ENCODE measurements at places on chromosomes 2 and 18.

DNA sequence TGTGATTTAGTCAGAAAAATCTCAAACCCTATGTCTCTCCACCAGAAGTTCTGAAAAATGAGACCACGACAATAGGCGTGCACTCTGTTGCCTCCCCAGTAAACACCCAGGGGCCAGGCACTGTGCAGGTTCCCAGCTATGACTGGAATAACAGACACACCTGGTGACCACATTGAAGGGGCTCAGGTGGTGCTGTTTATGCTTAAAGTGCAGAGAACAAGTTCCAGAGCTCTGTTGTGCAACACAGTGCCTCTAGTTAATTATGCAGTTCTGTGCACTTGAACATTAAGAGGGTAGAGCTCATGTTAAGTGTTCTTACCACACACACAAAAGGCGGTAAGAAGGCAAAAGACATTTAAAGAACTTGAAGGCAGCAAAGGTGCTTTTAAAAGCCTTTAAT, 52.6 kb upstream of the AFF3 start:
- DNase-seq, result no peak

DNA sequence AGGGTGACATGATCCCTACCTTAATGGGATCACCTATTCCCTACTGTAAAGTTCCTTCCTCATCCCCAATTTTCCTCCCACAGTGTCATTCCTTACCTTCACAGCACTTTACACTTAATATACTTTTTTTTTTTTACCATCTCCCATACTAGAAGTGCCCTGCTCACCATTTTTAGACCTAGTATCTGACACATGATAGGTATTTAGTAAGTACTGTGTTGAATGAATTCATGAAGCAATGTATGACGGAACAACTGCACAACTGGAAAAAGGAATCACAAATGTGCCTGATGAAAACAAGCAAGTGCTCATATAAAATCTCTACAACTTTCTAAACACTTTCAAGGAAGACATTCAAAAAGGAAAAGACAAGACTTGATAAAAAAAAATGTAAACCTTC, 77.0 kb upstream of the ST8SIA5 start:
- DNase-seq, result no peak

DNA sequence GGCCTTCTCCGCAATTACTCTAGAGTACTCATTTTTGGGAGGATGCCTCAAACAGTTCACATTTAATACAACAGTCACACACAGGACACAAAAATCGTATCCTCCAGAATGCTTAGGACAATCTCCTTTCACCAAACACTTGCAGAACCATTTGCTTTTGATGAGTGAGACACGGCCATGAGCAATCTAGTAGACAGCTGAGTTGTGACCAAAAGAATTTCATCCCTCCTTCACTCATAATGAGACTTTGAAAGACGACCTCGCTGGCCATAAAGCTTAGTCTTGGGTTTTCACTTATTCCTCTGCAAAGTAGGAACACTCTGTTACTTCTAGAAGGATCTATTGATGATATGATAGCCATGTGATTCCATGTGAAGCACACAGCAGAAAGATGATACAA, 87.5 kb upstream of the SLC35G4 start:
- DNase-seq, result no peak

DNA sequence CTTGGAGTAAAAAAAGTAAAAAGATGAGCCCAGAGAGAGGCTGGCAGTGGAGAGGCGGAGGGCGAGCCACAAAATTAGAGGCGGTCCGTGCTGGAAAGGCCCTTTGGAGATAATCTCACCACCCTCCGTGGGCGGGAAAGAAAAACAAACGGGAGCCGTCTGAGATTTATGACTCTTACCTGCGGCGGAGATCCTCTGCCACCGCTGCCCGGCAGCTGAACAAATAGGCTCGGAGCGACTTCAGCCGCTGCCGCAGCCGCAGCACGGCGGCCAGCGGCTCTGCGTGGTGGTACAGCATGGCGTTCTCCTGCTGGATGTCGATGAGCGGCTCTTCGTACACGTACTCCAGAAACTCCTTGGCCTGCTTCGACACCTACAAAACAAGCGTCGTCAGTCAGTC, 94.6 kb downstream of the PLEKHM3 start:
- no peak for DNase-seq

- DNase-seq, result no peak
Measured at GRCh38 chr2:118040891-118041290, 27.0 kb upstream of the CCDC93 start.

GRCh38 chr2:193349642-193350041, 1154.9 kb upstream of the TMEFF2 start:
- no peak for DNase-seq

GRCh38 chr2:233049194-233049761, 10.9 kb upstream of the INPP5D start:
- no peak for DNase-seq

DNA sequence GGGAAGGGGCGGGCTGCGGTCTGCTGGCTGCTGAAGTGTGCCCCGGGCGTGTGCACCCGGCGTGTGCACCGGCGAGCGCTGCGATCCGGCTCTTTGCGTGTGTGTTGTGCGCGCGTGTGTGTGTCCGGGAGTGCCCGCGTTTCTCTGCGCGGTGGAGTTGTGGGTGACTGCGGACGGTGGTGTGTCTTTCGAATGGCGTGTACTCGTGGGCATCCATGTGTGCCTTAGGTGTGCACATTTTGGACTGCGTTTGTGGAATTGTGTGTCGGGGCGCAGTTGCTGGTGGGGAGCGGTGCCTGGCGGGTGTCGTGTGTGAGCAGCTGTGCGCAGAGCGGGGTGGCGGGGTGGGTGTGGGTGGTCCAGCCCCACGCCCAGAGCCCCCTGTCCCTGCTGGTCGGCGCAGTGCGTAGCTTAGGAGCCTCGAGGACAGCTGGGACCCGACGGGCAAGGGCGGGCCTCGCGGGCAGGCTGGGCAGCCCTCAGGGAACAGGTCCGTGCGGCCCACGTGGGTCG, 533 bp downstream of the HPCAL1 start:
- no peak for DNase-seq

- DNase-seq, result no peak
Measured at GRCh38 chr2:83901317-83901716, 557.8 kb downstream of the SUCLG1 start.

- DNase-seq, result no peak
Measured at GRCh38 chr2:142944721-142945120, 67.3 kb downstream of the KYNU start.

GRCh38 chr18:22742409-22742808, 190.7 kb upstream of the RBBP8 start:
- no peak for DNase-seq

DNA sequence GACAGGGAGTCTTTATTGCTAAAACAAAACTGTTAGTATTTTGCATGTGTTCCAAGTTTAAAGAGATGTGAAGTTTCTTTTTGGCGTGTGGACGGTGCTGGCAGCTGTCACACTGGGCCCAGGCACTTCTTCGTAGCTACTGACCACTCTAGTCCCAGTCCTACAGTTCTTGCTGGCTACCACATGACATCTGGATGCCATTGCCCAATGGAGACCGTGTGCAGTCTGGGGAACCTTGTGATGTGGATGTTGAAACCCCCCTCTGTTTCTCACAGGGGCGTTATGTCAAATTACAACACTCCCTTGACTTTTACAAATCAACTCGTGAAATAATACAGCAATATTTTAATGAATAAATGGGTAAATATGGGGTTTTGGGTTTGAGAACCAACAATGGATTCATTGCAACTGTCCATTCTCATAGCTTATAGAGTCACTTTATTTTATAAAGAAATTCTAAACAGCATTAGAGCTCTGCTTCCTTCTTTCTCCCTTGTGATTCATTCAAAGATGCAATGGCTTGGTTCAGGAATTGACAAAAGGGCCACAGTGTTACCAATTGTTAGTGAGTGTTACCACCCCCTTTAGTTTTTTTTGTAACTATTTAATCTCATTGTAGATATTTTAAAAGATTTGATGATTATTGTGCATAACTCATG, 1.2 kb downstream of the GPD2 start:
- DNase-seq, result no peak

DNA sequence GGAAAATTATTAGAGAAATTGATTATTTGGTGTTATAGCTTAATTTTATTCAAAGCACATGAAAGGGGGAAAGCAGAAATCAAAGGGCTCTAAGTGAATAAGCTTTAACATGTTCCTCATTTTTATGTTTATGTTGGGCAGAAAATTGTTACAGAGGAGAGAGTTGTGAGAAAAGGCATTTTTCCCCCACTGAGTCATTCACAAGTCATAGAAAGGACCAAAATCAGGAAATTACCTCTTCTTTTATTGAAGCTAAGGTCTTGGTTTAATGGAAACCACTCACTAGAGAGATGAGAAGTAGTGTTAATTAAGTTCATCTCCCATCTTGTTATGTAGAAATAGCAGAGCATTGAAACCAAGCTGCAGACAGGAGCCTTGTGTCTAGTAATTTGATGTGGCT, 175.3 kb upstream of the THUMPD2 start:
- DNase-seq, result no peak

GRCh38 chr2:144254342-144255235, 265.3 kb downstream of the ZEB2 start:
- DNase-seq, result no peak

GRCh38 chr2:58913082-58913726, 672.1 kb upstream of the FANCL start:
- no peak for DNase-seq

DNA sequence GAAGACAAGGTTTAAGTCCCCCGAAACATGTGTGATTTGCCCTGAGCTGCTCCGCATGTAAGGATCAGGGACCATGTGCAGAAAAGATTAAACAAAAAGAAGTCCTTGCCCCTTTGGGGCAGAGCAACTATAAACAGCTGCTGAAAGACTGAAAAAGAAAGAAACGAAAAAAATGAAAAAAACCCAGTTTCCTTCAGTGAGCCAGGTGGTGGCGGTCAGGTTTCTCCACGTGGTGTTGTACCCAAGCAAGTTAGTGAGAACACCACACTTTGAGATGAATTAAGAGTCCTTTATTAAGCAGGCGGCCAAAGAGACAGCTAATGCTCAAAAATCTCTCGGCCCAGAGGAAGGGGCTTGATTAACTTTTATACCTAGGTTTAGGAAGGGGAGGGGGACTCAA, 404.9 kb upstream of the SYT4 start:
- DNase-seq, result no peak

DNA sequence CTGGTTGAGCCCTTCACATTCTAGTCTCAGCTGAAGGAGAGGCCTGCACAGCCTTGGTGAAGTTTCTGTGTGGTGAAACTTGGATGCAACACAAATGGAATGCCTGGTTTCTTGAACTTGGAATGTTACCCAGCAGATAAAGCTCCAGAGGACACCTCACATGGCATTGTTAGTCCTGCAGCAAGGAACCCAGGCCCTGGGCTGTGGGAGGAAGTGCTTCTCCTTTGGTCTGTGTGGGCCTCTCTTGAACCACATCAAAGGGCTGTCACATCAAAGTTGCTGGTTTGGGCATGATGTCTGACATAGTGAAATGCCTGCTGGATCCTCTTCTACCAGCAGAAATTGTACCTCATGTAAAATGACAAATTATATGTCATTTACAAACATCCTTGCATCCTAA, 198.5 kb downstream of the FHOD3 start:
- DNase-seq, result no peak

DNA sequence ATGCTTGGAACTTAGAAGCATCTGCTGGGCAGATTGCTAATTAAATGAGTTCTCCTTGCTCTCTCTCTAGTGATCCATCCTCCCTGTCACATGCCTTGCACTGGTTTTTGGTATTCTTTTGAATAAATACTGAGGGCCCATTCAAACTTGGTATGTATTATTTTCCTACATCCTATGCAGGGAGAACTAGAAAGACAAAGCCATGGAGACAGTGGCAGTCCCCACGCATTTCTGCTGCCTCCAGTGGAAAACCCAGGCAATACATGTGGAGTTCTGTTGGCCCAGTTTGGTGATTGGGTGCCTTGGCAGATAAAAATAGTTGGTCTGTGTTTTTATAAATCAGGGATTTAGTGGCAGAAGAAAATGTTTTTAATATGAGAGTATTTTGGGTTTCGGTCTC, 68.7 kb downstream of the DIS3L2 start:
- DNase-seq, result no peak

- DNase-seq, result no peak
Measured at GRCh38 chr2:160913323-160913722, 246.9 kb upstream of the TANK start.

DNA sequence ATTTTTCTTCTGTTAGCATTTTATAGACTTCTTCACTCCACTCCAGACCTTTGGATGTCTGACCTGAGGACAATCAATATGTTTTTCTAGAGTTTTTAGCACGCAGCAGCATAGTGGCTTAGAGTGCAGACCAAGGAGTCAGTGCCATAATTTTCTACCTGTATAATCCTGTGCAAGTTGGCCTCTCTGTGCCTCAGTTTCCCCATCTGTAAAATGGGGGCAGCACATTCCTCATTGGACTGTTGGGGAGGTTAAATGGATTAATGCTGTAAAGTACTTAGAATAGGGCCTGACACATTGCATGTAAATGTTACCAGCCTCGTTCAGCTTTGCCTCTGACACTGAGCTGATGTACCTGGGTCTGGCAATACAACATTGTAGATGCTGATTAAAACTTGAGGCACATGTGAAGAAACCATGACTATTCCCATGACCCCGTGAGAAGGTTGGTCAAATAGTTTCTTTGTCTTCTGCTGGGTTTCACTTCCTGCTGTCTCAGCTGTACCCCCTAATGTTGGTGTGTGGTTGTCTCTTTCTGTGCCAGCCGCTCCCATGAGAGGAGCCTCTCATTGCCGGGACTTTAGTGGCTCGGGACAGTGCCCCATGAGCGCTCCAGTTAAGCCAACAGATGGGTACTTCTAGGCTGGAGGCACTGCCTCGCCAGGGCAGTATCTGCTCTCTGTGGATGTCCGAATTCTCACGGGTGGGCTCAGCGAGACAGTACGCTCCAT, 125.3 kb downstream of the SH3RF3 start:
- DNase-seq, result no peak

DNA sequence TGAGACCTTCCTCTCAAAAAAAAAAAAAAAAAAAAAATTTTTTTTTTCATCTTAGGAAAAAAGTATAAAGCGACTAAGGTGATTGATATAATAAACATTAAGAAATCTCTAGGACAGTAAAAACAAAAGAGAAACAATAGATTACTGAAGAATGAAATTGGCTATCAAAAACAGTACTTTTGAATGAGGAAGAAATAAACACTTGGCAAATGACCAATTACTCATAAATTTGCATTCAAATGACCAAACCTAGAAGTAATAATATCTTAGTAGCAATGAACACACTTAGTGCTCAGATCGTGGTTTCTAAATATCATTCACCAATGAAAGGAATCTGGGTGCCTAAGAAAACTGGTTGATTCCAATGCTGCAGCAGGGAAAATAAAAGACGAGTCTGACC, 10.3 kb upstream of the SCRN3 start:
- no peak for DNase-seq

Measured in left forelimb (tissue), 1 donor.